ENCODE measurements at places on chromosomes 2 and 18.

GRCh38 chr2:667332-667999, 9.7 kb downstream of the TMEM18 start:
- no peak for DNase-seq

DNA sequence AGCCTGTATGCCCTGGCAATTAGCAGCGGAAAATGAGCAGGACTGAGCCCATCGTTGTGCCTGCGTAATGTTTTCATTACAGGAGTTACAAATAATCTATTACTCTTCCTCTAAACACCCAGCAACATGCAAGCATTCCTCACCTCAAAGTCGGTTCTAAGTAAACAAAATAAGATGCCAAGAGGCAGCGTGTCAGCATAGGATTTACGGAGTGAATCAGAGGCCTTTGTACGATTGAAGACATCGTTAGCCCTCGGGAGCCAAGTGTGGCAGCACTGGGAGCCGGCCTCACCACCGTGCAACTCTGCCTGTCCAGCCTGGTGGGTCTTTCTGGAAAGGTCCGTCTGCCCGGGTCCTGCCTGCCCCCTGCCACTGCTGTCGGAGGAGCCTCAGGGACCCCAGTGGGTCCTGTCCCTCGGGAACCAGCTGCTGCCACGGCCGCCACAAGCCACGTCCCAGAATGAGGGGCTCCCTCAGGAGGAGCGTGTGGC, 80.1 kb upstream of the CTDP1 start:
- DNase-seq: no peak

DNA sequence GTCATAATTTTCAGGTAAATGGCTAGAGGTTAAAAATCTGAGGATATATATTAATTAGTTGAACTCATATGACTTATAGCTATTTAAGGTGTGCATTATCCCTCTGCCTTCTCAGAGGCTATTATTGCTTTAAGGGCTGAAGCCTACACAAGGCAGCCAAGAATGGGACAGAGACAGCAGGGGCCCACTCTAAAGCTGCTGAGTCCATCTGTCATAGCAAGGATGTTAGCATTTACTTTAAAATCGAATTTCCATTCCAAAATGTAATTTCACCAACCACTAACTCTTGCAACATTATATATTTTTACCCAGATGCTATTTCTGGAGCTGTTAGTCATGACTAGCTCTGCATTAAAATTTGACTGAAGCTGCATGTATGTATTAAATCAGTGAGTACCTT, 236.3 kb upstream of the FSIP2 start:
- DNase-seq: no peak

DNA sequence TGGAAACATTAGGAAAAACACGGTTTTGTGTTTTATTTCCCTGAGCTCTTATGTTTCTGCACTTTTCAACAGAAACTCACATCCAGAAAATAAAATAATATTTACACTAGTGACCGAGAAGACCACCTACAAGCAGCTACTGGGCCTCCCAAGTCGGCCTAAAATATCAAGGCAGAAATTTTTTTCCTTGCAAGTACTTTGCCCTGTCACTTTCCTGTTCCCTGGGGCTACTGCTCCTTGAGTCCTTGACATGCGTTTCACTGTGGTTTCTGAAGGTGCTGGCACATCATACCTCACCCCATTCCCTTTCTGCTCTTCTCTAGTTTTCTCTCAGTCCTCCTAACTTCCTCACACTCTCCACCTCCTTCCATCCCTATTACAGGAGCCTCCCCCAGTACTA, 279.1 kb downstream of the AGPS start:
- DNase-seq: no peak

- no peak for DNase-seq
Observed at GRCh38 chr18:56458770-56459712, 179.4 kb downstream of the TXNL1 start.

DNA sequence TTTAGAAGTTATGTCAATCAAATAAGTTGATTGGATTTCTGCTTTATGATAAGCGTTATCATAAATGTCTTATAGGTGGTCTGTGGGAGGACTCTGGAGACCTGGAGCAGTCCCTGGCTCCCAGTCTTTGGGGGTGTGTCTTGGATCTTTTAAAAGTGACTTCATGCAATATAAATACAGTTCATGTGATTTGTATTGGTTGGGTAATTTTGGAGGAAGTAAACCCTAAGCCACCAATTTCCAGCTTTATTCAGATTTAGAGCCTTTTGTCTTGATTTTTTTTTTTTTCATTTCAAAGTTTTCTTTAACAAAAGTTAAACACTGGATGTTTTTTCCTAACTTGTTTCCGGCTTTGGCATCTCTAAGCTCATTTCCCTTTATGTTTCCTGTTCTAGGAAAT, 68.8 kb downstream of the MAP4K4 start:
- no peak for DNase-seq
